C1 segment of cervical spinal cord (tissue), 14 donors: ENCODE measurements at places on chromosomes 5 and 9.

- DNase-seq: no peak
Measured at GRCh38 chr5:3657364-3658022, 61.9 kb downstream of the IRX1 start.

DNA sequence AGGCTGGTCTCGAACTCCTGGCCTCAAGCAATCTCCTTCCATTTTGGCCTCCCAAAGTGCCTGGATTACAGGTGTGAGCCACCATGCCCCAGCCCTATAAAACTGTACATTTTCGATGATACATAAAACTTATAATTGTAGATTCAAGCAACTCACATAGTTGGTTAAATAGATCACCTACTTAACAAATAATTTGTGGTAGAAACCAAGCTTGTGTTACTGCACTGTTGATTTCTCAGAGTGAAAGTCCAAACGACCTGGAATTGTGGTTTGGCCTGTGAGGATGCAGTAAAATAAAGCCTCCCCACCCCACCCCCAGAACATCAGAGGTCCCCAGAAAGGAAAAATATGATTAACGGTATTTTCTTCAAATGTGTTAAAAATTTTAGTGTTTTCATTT is 92.7 kb downstream of the TRIO start:
- no peak for DNase-seq

DNA sequence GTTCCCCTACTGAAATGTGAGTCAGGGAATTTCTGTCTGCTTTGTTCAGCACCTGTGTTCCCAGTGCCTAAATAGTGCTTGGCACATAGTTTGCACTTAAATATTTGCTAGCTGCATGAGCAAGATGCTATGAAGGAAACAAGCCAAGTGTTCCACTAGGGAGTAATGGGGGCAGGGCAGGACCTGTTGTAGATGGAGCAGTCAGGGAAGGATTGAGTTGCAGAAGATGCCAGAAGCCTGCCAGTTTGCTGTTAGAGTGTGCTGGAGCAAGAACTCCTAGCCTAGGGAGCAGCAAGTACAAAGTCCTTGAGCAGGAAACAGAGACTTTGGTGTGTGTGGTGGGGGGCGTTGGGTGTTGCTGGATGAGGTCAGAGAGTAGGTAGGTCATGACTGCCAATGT is 87.5 kb downstream of the DAB2IP start:
- no peak for DNase-seq

DNA sequence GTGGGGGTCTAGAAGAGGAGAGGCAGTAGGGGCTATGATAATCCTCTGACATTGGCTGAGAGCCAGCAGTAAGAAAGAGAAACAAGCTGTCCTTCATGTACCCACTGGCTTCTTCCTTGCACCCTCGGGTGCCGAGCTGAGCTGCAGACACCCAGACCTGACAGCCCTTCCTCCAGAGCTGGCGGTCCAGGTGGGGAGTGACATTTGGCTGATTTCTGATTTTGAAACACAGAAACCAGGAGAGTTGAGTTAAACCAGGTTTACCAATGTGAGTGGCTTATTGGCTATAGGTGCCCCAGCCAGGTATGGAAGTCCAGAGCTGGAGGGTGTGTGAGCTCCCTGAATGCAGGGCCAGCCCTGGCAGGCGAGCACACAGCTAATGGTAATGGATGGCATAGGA is 59.2 kb downstream of the GADD45G start:
- no peak for DNase-seq

DNA sequence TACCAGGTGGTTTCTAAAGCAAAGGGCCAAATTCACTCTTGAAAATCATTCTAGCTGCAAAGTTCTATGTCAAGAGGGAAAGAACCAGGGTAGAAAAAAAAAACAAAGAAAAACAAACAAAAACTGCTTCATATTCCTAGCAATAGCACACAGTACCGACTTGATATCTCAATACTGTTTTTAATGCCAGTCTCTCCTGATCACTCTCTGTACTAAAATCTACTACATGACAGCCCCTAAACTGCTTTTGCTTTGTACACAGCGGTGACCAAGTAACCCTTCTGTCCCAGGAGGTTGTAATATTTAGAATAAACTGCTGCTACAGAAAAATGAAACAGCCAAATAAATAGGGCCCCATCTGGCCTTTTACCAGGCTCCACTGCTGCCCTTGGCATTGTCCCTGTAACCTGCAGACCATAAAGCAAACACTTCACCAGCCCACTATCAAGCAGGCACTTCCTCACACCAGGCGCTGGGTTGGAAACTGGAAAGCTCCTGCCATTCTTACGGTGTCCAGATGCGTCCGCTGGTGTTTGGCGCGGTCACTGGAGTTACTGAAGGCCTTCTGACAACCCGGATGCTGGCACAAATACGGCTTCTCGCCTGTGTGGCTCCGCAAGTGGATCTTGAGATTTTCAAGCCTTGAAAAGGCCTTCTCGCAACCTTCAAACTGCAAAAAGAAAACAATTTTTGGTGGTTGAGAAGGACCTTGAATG is 363.2 kb downstream of the GLIS3 start:
- no peak for DNase-seq

- DNase-seq: no peak
Measured at GRCh38 chr9:2697492-2697891, 19.8 kb upstream of the KCNV2 start.

DNA sequence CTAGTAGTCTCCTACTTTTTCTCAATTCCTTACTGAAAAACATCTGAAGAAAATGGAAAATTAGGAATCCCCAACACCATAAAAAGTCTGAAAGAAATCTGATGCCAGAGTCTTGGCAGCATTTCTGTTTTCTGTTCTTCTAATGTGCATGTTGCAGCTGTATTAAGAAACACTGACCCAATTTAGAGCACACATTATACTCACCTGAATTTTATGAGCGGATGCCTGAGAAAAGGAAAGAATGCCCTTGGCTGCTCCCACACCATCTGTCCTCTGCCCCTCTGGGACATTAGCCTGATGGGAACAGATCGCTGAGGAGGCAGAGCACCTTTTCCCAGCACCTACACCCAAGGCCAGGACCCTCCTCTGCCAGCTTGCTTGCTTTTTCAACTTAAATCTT is 14.1 kb upstream of the ANP32B start:
- no peak for DNase-seq

GRCh38 chr5:52783226-52783959 is 4.3 kb upstream of the ITGA1 start:
- no peak for DNase-seq

GRCh38 chr5:33753704-33754103 is 138.1 kb downstream of the ADAMTS12 start:
- DNase-seq: no peak

GRCh38 chr5:8865266-8865665 is 680.6 kb downstream of the SEMA5A start:
- DNase-seq: no peak

GRCh38 chr5:72452515-72453245 is 54.5 kb downstream of the ZNF366 start:
- no peak for DNase-seq

- no peak for DNase-seq
Measured at GRCh38 chr9:86449246-86449645, 95.0 kb upstream of the TUT7 start.

DNA sequence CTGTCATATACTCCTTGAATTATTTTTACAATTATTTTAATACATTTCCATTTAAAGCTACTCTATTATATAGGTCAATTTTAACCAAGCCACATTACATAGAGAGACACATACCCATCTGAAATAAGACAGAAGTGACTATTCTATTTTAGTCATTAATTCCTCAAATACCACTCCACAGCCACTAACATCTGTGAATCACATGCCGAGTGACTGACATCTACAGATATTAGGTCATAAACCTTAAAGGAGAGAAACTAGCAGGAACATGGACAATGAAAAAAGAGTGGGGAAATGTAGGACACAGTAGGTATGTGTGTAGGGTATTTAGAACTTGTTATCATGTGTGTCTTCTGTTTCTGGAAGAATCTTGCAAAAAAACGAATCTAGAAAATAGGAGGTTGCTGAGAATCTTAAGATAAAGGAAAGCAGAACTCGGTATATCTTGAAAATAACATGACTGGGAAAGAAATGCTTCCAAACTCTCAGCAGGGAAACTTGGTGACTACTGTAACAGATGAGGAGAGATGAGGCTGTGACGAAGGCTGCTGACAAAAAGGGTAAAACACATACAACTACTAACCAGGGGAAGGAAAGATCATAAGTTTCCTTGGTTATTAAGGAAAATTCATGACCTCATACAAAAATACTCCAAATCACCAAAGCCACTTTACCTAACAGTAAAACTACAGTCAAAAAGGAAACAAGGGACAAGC is 84.6 kb downstream of the PLPP1 start:
- no peak for DNase-seq

DNA sequence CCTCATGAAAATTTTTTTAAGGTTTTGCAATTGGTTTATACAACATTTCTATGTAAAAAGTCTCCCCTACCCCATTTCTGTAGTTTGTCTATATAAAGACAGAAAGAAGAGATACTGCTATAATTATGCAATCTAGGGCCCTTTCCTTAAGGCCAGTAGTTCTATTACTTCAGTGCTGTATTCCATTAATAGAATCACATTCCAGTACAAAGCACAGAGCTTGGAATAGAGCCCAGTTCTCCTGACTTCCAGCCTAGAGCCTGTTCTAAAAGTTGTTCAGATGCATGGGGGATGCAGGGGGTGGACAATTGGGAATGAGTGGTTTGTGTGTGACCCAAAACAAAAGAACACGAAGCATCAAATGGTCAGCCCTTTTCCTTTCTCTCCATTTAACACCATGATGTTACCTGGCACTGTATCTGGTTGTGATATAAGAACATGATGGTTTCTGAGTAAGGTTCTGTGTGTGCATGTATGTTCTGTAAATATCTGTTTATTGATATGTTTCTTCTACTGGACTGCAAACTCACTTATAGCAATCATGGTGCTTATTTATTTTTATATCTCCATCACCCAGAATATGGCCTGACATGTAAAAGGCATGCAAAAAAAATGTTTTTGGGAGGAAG is 8.2 kb upstream of the GRAMD2B start:
- no peak for DNase-seq

DNA sequence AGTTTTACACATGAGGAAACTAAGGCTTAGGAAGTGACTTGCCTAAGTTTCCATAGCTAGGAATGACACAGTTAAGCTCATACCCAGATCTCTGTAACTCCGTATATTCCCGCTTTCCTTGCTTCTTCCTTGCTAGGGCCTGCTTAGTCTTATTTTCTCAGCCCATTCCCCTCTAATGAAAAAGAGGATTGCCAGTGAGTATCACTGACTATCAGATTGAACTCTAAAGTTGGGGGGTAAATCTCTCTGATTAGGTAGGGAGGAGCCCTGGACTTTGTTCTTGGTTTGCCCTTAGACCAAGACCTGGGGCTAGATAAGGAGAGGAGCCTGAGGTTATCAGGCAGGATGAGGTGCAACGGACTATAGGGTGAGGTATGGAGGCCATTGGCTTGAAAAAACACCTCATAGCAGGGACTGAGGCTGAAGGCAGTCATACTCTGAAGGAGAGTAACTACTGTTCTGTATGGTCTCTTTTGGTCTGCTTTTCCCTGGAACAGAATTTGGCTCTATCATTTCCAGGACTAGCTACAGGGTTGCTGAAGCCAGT is 2.5 kb downstream of the TRIM32 start:
- no peak for DNase-seq

- DNase-seq: no peak
Measured at GRCh38 chr5:59698207-59699178, 195.0 kb downstream of the PDE4D start.

DNA sequence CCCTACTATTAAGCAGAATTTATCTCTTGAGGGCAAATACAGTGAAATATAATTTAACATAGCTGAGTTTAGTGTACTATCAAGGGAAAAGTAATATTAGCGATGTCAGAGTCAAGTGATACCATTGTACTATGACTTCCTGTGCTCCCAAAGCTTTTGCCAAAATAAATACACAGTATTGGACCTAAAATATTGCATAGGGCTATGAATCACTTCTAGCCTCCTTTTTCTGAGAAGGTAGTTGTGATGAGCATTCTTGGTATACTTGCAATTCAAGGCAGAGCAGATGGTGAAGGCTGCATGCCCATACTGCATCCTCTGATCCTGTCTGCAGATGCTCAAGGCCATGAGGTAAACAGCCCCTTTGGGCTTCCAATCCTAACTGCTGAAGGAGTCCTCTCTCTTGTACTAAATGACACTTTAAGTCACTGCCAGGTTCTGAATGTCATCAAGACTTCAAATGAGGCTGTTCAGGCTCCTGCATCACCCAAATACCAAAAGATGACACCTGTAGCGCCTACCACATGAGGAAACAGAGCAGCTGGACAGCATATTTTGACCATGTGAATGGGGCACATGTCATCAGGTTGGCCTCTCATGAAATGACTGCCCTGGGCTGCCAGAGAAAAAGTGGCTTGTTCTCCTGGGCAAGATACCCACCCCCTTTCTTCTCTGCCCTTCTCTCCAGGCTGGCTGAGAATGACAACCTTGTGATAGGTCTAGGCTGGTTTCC is 29.7 kb upstream of the PPP2CA start:
- no peak for DNase-seq

DNA sequence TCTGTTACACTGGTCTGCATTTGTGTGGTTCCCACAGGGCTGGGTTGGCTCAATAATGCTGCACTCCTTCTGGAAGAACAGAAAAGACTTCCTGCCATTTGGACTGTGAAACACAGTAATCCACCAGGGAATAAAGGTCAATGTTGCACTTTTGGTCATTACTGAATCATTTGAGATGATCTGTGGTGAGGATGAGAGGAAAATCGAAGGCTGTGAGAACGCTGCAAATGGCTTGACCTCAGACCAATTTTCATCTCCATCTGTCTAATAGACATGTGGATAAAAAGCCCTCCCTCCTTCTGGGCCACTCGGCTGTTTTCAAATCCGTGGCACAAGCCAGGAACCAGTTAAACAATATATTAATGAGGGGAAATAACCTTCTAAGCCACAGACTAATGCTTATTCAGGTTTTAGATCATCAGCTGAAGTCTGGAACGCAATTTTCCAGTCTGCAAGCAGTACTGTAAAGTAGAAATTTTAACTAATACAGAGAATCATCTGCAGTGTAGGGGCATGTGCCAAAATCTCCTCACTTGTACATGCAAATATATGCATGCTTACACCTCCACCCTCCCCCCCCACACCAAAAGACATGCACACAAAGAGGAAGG is 20.2 kb downstream of the TLE1 start:
- DNase-seq: no peak

GRCh38 chr5:136200761-136201160 is 7.8 kb upstream of the SMIM32 start:
- no peak for DNase-seq

- no peak for DNase-seq
Measured at GRCh38 chr9:121123816-121124535, 49.2 kb downstream of the CNTRL start.

DNA sequence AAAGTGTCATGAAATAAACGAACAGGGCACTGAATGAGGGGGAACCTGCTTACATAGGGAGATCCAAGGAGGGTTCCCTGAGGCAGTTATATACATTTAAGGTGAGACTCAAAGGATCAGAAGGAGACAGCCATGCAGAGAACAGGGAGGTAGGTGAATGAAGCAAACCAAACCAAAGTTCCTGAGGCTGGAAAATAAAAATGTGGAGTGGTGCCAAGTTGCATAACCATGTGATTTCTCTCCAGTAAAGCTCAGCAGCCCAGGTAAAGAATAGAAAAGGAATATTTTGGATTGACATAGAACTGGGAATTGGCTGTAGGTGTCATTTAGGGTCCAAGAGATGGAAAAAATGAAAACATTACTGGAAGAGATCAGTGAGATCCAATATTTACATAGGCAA is 110.7 kb downstream of the CAAP1 start:
- DNase-seq: no peak
